Omental fat pad (tissue), 4 donors: ENCODE measurements at places on chromosomes 12 and 14. TPM values are rescaled to one million over a fixed set of nuclear protein-coding genes. Genes with fewer than 3 reads are reported as not detected.

DNA sequence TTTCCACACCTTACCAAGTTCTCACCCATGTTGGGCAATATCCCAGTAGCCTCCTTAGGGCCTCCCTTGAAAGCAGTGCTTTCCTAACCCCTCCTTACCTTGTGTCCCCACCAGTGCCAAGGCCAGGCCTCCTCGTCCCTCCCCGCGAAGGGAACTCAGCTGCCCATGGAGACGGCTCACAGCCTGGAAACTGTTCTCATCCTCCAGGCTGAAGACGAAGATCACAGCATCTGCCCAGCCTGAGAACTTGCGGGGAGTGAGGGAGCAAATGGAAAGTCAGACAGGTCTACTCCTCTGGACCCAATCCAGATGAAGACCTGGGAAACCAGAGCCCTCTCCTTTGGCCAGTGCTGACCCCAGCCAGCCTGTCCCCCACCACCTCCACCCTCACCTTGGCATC is 4.6 kb downstream of the AGAP2 start:
- DNase-seq, result no peak

DNA sequence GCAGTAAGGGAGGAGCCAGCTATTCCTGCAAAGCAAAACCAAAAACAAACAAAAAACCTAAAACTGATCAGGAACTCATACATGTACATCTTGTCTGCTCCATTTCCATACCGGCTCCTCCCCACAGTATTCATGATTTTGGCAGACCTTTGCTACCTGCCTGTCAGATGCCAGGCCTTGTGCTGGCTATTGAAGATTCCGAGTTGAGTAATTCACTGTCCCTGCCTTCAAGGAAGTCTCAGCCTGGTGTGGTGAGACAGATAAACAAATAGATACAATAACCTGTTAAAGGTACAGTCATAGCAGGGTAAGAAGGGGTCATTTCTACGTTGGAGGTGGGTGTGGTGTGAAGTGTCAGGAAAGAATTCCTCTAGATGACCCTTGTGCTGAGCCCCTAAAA is 42.7 kb downstream of the SUSD6 start:
- DNase-seq, result no peak

DNA sequence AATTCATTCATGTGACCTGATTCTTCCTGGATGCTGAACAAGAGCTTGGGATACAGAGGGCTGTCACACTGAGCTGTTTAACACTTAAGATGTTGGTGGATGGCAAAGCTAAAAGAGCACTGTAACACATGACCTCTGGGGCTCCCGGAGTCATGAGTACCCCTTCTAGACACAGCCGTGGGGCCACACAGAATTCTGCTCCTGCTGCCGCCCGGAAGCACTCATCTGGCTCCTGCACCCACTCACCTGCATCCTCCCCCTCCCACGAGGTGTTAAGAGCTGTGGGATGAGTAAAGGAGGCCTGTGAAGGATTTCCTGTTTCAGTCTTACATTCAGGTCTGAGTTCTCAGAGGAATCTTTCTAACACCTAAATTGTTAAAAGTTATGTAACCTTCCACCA is 78.0 kb upstream of the SSTR1 start:
- no peak for DNase-seq

- DNase-seq, result no peak
Observed at GRCh38 chr14:80425686-80426085, 214.4 kb upstream of the DIO2 start.

DNA sequence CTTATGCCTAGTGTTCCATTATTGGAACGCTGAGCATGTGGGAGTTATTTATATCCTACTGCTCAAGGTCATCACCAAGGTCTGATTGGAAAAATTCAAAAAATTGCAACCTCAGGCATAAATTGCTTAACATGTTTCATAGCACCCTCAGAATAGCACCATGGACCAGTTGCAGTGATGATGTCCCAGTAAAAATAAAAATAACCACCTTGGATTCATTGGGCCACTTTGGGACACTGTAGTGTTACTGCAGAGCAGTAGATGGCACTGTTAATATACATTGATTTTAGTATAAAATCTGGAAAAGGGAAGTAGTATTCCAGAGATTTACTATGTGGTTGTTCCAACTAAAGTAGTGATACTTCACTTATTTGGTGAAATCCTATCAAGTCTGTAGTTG is 31.0 kb upstream of the PTCSC3 start:
- DNase-seq, result no peak

- no peak for DNase-seq
Observed at GRCh38 chr14:68784978-68785533, 7.8 kb downstream of the ZFP36L1 start.

- DNase-seq, result no peak
Observed at GRCh38 chr12:53046655-53047220, 3.1 kb upstream of the TNS2 start.

- DNase-seq, result no peak
Observed at GRCh38 chr12:114311974-114312373, 94.0 kb downstream of the TBX5 start.

Gene CLEC4C
- not detected for total RNA-seq

Gene LMNTD1
- total RNA-seq, result not detected

Gene KLRB1
- 1.1 TPM for total RNA-seq
